Activated T-cell treated with anti-CD3 and anti-CD28 coated beads, Interleukin-2, amount 50 U/mL, for 4 hours (primary cell): ENCODE measurements at places on chromosomes 13 and 19.

DNA sequence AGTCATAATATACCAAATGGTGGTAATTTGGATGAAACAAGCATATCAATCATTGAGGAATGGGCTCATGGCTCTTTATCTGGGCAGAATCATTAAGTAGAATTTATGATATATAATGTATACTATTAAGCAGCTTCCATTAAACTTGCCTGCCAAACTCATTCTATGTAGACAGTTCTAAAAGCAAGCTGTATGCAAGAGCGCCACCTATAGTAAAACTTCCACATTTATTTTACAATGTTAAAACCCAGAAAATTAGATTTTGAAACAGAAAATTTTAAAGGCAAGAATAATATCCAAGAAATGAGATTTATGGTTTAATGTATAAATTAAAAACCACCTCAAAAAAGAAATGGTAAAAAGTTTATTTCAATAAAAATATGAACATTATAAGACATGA is 161.5 kb downstream of the MZT1 start:
- DNase-seq, result no peak

- peak; percentile 55 for DNase-seq
Measured at GRCh38 chr19:10086591-10087192, 575 bp downstream of the SHFL start.

DNA sequence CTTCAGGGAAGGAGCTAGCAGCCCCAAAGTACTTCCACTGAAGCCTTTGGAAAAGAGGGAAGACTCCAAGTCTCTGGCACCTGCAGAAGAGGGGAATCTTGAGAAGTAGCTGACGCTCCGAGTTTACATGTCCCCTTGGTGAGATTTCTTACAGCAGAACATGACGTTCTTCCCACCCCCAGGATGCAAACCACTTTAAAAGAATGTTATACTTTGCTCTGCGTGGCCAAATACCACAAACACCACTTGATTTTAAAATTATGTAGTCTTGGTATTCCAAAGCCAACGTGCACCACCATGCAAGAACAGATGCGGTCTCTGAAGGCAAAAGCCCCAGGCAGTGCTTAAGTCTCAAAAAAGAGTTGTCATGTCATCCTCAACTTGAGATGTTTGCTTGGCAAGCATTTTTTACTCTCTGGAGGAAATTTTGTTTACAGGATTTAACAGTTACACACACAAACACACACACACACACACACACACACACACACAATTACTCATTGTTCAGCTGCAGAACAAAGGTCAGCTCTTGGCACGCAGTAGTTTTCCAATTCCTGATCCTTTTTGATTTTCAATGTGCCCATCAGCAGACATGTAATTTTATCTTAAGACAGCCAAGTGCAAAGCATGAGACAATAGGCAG is 106.1 kb downstream of the RGCC start:
- no peak for DNase-seq

- DNase-seq, result peak; percentile 86
Measured at GRCh38 chr19:16247353-16248182, 49.9 kb downstream of the AP1M1 start.
